ENCODE measurements at places on chromosomes 3 and 15.

- DNase-seq, result no peak
Observed at GRCh38 chr15:89034305-89034704, 54.0 kb upstream of the ABHD2 start.

DNA sequence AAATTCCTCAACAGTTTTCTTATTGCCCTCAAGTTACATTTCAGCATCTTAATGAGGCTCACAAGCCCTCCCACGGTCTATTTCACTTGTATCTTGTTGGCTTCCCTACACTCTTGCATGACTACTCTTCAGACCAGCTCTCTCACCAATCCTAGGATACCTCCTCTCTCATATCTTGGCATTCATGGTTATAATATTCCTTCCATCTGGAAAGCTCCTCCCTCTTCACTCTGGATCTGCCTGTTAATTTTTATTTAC, 8.5 kb upstream of the CCDC80 start:
- no peak for DNase-seq

DNA sequence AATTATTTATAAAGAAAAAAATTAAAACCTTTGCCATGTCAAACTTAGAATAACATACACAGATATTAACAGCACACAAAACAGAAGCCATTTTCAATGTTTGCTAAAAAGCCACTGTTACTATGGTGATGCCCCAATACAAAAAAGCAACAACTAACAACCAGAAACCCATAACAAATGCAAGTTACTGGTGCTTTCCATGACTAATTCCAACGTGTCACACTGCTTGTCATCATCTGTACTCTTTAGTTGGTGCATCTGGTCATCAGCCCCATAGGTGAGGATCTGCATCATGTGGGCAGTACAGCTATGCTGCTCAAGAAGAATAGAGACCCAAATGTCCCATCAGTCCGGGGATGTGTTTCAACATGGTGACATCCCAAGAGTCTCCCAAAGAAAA, 52.8 kb downstream of the ATP8B4 start:
- DNase-seq, result no peak

DNA sequence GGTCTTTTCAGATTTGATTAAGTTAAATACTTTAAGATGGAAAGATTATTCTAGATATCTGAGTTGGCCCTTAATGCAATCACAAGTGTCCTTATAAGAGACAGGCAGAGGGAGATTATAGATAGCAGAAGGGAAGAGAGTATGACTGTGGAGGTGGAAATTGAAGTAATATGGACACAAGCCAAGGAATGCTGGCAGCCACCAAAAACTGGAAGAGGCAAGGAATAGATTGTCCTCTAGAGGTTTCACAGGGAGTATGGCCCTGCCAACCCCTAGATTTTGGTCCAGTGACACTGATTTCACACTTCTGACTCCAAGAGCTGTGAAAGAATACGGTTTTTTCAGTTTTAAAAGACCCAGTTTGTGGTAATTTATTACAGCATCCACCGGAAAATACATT, 1498.7 kb upstream of the CADM2 start:
- no peak for DNase-seq
